ENCODE measurements at places on chromosomes 5 and 9. TPM values are rescaled to one million over a fixed set of nuclear protein-coding genes. Genes with fewer than 3 reads are reported as not detected.

EPB41L4A gene
- total RNA-seq: not detected

GPR151 gene
- not detected for total RNA-seq

ROR2 gene
- total RNA-seq: 24.1 TPM

SPATA31C1 gene
- total RNA-seq: not detected

GLRA1 gene
- total RNA-seq: not detected

AQP7 gene
- not detected for total RNA-seq
